ENCODE measurements at places on chromosomes 16 and 17.

- no peak for DNase-seq
Measured at GRCh38 chr16:1084971-1085370, 11.1 kb downstream of the C1QTNF8 start.

DNA sequence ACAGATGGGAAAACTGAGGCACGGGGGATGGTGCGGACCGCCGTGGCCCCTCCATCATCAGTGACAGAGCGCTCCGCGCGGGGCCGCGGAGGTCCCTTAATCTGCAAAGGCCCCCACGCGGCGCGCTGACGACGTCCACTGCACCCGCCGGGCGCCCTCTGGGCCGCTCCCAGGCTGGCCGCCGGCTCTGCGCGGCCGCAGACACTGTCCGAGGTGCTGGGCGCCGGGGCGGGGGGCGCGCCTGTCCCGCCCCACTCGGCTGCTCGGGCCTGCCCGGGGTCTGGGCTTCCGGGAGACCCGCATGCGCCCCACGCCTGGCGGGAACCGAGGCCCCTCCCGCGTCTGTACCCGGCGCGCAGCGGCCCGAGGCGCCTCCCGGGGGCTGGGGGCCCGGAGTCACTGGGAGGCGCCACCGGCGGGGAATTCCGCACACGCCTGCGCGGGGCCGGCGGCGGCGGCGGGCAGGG, 550 bp upstream of the RNF213 start:
- DNase-seq: peak; percentile 60

- no peak for DNase-seq
Measured at GRCh38 chr16:56980792-56981724, 8.3 kb upstream of the NLRC5 start.

DNA sequence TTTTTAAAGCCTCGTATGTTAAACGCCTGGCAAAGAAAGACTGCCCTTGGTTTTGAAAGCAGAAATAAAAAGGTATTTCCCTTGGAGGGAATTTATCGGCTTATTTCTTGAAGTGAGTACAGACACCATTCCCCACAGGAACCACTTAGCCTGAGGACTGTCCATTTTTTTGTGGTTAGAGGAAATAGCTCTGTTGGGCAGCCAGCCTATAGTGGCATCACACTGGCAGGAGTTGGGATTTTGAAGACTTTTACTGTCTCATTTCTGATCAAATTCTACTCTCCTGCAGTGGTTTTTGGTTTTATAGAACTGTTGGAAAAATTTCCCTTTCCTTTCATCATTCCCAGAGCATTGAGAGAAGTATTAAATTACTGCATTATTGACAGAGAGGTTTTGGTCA, 34.1 kb upstream of the CDC6 start:
- no peak for DNase-seq

- no peak for DNase-seq
Measured at GRCh38 chr17:75048249-75048878, 1.3 kb downstream of the KCTD2 start.

DNA sequence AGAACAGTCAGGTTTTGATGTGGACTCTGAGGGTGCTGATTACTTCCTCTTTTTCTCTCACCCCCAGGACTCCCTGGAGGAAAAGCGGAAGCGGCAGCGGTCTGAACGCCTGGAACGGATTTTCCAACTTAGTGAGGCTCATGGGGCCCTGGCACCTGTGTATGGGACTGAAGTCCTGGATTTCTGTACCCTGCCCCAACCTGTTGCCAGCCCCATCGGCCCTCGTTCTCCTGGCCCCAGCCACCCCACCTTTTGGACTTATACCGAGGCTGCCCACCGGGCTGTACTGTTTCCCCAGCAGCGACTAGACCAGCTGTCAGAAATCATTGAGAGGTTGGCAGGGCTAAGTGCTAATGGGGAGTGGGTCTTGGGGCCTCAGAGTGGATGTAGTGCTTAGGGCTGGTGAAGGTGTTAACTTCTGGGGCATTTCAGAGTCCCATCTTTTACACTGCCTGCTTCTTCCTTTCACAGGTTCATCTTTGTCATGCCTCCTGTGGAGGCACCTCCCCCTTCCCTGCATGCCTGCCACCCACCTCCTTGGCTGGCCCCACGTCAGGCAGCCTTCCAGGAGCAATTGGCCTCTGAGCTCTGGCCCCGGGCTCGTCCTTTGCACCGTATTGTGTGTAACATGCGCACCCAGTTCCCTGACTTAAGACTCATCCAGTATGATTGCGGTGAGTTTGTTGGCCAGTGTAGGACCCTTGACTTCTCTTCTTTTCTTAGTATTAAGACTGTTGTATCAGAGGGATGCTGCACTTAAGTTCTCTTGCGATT, 19.1 kb upstream of the PHKG2 start:
- no peak for DNase-seq

GRCh38 chr17:6000426-6000825, 69.8 kb upstream of the WSCD1 start:
- DNase-seq: no peak

GRCh38 chr17:17693253-17694168, 12.3 kb downstream of the RAI1 start:
- DNase-seq: no peak

DNA sequence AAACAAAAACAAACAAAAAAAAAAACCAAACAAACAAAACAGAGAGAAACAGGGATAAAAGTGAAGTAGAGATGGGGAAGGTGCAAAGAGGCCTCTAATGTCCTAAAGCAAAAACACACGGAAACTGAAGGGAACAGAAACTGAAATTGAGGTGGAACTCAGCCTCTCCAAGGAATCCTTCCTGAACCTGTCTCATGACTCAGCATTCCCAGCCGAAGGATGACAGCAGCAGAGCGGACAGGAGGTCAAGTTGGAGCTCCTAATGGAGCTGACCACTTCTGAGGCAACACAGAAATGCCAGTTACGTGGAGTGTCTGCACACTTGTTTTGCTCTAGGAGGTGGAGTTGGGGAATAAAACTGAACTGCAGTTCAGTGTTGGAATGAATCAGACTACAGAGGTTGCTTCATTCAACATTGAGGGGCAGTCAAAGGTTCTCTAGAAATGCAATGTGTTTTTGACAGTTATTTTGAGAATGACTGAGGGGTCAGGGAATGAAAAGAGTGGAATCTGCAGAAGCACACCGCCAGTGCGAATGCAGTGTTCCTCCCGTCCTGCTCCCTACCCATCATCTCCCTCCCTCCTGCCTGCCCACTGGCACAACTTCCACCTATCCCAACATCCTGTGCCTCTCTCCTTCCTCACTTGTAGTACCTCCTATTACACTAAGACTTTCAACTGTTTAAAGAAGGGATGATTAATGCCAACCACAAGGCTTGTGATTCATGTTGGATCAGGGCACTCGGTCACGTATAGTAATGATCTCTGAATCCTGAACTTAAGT, 6.3 kb downstream of the UBE2O start:
- no peak for DNase-seq

DNA sequence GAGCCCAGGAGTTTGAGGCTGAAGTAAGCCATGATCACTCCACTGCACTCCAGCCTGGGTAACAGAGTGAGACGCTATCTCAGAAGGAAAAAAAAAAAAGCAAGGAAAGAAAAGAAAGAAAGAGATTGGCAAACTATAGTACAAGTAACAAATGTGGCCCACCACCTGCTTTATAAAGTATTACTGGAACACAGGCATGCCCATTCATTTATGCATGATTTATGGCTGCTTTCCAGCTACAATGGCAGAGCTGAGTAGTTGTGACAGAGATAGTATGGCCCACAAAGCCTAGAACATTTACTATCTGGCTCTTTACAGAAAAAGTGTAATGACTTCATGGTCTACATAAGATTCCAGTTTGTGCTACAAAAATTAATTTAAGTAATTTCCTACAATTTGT, 23.6 kb downstream of the C16orf87 start:
- DNase-seq: no peak

DNA sequence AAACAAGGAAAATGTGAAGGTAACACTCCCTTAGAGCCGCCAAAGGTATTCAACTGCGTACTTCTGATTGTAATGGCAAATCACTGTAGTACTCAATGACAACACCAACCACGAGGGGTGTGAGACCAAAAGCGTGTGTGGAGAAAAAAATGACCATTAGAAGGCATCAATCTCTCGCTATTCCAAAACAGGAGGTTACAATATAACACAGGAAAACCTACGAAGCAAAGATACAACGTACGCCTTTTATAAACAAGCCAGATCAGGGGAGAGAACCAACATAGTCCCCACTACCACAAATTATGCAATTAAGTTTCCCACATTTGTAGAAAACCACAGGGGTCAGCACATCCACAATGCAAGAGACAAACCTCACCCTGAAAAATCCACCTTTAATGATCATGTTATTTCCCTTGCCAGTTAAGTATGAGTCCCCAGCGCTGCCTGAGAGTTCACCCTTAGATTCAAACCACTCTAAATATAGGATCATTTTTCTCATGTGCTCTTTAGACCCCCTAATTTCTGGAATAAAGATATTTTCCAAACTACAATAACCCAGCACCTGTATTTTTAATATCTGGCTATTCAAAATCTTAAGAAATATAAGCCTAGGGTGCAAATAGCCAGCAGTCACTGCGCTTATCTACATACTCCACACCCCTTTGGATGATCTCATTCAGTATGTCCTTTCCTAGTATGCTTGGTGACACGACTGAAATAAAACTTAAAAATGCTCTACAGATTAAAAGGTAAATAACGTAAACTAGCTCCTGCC, 12.4 kb downstream of the TEX14 start:
- no peak for DNase-seq

GRCh38 chr16:58026139-58026704, 668 bp downstream of the MMP15 start:
- DNase-seq: no peak

- DNase-seq: no peak
Measured at GRCh38 chr16:72159386-72159785, 12.6 kb downstream of the PMFBP1 start.

DNA sequence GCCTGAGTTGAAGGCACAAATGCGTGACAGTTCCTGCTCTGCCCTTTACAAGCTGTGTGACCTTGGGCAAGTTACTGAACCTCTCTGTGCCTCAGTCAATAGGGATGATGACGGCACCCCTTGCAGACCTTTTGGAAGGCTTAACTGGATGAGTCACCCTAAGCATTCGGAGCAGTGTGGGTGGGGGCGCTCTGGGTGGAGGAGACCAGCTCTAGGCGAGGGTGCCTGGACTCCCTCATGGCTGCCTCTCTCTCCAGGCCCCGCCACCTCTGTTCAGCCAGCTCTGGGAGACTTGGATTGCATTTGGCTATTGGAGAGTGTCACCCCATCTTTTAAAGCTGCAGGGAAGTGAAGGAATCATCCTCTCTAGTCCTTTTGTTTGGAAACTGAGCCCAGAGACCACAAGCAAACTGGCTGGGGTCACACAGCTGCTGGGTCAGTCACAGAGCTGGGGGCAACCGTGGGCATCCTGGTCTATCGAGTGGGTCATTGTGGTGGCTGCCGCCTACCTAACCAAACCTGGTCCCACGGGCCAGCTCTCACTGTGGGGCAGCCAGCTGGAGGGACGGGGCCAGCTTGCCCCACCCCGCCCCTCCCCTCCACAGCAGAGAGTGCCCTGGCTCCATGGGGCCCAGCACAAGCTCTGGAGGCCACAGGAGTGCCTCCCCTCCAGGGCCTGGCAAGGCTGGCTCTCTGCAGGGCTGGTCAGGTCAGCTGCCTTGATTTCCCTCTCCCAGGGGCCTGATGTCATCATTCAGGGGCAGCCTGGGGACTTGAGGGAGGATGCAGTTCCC, 20.2 kb upstream of the GSE1 start:
- DNase-seq: no peak

GRCh38 chr16:71883168-71883848, 674 bp downstream of the ZNF821 start:
- DNase-seq: no peak

DNA sequence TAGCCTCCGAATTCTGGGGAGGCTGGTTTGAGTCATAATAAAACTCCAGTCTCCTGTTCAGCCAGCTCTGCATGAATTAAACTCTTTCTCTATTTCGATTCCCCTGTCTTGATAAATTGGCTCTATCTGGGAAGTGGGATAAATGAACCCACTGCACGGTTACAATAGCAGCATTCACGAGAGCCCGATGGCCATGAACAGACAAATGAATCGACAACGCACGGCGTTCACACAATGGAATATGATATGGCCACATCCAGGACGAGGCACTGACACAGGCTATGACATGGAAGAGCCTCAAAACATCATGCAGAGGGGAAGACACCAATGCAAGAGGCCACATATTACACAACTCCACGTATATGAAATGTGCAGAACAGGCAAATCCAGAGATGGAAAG, 5.6 kb upstream of the CARD14 start:
- no peak for DNase-seq

DNA sequence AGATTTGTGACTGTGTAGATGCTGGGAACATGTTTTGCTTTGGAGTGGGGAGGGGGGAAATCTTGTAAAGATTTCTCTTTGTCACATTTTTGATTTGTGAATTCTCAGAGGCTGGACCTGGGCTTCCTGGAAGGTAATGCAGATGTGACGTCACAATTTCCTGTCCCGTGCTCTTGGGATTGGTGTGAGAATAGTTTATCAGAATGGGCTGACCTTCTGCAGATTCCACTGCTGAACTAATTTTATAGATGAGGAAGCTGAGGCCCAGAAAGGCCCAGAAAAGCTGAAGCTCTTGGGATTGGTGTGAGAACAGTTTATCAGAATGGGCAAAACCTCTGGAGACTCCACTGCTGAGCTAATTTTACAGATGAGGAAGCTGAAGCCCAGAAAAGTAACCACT, 34.0 kb downstream of the HS3ST3B1 start:
- no peak for DNase-seq

- no peak for DNase-seq
Measured at GRCh38 chr17:56807723-56808122, 26.0 kb downstream of the C17orf67 start.

DNA sequence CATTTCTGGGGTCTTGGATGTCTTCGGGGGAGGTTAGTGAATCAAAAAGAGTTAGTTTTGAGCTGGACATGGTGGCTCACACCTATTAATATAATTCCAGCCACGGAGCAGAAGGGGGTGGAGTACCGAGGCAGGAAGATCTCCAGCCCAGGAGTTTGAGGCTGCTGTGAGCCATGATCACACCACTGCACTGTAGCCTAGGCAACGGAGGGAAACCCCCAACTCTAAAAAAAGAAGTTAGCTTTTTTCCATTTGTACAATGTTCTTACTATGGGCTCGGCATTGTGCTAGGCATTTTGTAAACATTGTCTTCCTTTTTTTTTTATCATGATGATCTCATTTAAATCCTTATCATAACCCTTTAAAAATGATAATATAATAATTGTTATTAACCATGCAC, 8.3 kb upstream of the SNF8 start:
- DNase-seq: no peak

DNA sequence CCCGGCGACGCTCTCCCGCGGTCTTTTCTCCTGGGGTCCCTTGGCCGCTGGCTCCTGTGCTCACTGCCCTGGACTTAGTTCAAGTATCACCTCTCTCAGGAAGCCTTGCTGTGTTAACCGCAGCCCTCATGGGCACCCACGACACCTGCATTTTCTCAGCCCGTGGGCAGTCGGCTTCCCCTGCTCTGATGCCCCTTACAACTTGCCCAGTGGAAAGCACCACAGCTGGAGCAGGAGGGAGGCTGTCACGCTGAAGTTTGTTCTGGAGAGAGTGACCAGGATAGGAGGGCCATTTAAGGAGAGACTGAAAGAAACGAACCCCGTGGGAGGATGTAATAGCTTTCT, 395 bp downstream of the STXBP4 start:
- peak; percentile 35 for DNase-seq

All from NK-92 treated with Interleukin-12 subunit alpha and Interleukin-12 subunit beta, amount 100 ng/mL, for 24 hours (cell line).